Activated CD4-positive, alpha-beta memory T cell treated with anti-CD3 and anti-CD28 coated beads for 36 hours (primary cell): ENCODE measurements at places on chromosomes 4 and X. TPM values are rescaled to one million over a fixed set of nuclear protein-coding genes. Genes with fewer than 3 reads are reported as not detected.
A peak's percentile ranks its signal among the peaks of the same experiment; 100 is the strongest.

SUPT20HL2 gene
- total RNA-seq = not detected

DNA sequence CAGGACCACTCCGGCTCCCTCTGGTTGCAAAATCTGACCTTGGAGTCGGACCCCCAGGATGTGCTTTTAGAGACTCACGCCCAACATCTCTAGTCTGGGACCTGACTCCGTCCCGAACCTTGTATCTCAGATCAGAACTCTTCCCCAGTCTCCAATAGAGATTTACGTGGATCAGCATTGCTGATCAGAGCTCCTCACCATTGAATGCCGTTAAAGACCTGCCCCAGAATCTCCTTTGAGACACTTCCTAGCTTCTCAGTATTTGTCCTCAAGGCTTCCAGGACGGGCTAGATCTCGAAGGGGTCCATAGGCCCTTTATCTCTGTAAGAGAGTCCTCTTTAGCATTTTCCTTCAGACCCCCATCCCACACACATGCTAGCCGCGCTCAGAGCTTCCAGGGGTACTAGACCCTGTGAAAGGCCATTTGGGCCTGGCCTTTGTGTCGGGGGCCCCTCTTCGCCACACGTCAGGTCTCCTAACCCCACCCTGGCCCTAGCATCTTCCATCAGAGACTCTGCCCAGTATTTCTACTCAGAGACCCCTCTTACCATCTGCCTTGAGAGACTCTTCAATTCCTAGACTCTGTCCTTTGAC is 662 bp downstream of the UBA1 start:
- no peaks in the 10 kb centered on the region for H3K27me3 ChIP-seq
- H3K4me1 ChIP-seq = peaks cover 47% of the 10 kb centered on the region
- peak overlapping the region; percentile 91 for H3K27ac ChIP-seq
- DNase-seq = no peak

DNA sequence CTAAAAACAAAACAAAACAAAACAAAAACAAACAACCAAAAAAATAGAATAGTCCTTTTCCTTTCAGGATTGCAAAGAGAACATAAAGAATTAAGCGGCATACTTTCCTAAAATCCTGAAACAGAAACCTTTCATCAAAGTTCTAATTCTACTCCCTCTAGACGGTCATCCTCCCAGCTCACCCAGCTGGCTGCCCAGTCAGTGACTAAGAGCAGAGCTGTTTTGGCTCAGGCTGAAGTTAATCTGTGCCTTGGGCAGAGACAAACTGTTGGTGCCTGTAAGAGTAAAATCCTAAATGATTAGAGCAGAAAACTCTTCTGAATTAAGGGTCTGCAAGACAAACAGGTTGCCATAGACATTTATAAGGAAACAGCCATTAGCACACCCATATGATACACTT is 17.6 kb upstream of the WAS start:
- no peaks in the 10 kb centered on the region for H3K36me3 ChIP-seq
- DNase-seq = no peak
- no peak overlapping the region for H3K27ac ChIP-seq
- no peaks in the 10 kb centered on the region for H3K27me3 ChIP-seq
- H3K4me3 ChIP-seq = no peak overlapping the region

DNA sequence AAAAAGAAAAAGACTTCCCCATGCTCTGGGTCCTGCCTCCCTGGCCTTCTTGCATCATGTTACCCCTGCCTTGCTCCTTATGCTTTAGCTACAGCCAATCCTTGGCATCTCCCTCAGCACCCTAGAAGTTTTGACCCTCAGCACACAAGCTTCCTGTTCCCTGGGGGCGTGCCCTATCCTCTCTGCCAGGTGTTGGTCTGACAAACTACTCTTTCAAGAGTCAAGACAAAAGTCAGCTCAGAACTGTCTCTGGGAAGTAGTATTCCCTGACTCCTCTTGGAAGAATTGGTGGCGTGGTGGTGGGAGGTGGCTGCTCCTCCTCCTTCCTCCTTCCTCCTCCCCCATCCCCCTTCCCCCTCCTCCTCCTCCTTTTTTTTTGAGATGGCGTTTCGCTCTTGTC is 41.0 kb downstream of the PRPS1 start:
- peaks cover 28% of the 10 kb centered on the region for H3K4me1 ChIP-seq
- H3K27ac ChIP-seq = no peak overlapping the region
- H3K4me3 ChIP-seq = no peak overlapping the region
- H3K27me3 ChIP-seq = no peaks in the 10 kb centered on the region

DNA sequence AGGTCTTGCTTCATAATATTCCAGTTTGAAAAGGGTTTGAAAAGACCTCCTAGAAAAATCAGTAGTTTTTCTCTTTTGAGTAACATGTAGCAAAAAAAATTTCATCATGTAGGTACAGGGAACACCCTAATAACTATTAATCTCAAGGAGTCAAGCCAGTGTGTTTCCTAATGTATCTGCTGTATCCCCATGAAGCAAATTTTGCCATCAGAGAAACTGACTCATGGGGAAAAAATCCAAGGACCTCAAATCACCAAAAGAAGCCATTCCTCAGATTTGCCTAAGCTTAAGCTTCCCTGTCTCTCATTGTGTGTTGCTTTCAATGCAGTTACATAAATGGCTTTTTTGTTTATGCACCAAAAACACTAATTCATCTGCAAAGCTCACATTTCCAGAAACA is 29.7 kb downstream of the F9 start:
- H3K4me3 ChIP-seq = no peak overlapping the region
- no peaks in the 10 kb centered on the region for H3K27me3 ChIP-seq
- H3K4me1 ChIP-seq = no peaks in the 10 kb centered on the region
- no peaks in the 10 kb centered on the region for H3K36me3 ChIP-seq

GRCh38 chrX:15681433-15681832 is 16.8 kb upstream of the CLTRN start:
- H3K4me1 ChIP-seq = peaks cover 31% of the 10 kb centered on the region
- H3K27me3 ChIP-seq = no peaks in the 10 kb centered on the region
- H3K4me3 ChIP-seq = no peak overlapping the region
- DNase-seq = no peak
- no peaks in the 10 kb centered on the region for H3K36me3 ChIP-seq

DNA sequence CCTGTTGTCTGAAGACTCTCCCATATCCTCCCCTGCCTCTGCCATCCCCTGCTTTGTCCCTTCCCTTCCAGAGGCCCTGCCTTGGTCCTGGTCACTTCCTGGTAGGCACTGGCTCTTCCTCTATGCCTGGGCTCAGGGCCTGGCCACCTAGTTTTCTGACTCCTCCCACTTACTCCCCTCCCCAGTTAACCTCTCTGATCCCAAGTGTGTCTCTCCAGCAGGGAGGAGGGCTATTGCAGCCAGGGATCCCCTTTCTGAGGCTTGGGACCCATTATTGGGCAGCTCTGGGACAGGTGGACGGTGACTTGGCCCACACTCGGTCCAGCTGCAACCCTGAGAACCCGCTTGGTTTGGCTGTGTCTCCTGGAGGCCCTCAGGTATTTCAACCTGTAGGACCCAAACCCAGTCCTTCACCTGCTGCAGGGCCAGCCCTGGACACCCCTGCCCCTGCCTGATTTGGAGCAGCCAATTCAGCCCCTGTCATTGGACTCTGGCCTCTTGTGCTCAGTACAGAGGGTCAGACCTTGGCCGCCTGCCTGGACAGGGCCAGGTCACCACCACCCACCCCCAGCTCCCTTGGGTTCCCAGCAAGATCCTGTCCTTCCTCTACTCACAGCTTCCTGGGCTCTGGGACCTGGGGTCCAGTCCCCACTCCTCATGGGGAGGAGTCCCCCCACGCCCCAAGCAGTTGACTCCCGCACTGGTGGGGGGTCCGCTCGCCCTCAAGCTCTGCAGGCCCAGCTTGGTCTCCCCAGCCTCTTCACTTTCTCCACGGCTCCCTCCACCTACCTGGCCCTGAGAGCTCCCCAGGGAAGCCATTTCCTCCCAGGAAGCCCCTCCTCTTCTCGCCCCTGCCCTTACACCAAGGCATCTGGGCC is 1.1 kb upstream of the SH3BP2 start:
- H3K27me3 ChIP-seq = no peaks in the 10 kb centered on the region
- H3K4me3 ChIP-seq = peak overlapping the region; percentile 37
- no peak for DNase-seq
- H3K27ac ChIP-seq = no peak overlapping the region

- DNase-seq = no peak
- no peak overlapping the region for H3K4me3 ChIP-seq
- no peak overlapping the region for H3K27ac ChIP-seq
- H3K4me1 ChIP-seq = peaks cover 21% of the 10 kb centered on the region
Observed at GRCh38 chr4:94457692-94458106, 6.0 kb downstream of the PDLIM5 start.

- DNase-seq = peak; percentile 60
- no peak overlapping the region for H3K4me3 ChIP-seq
- H3K27ac ChIP-seq = no peak overlapping the region
- H3K36me3 ChIP-seq = no peaks in the 10 kb centered on the region
- peaks cover 31% of the 10 kb centered on the region for H3K4me1 ChIP-seq
- H3K27me3 ChIP-seq = no peaks in the 10 kb centered on the region
Observed at GRCh38 chr4:70927502-70928137, 25.5 kb downstream of the MOB1B start.

DNA sequence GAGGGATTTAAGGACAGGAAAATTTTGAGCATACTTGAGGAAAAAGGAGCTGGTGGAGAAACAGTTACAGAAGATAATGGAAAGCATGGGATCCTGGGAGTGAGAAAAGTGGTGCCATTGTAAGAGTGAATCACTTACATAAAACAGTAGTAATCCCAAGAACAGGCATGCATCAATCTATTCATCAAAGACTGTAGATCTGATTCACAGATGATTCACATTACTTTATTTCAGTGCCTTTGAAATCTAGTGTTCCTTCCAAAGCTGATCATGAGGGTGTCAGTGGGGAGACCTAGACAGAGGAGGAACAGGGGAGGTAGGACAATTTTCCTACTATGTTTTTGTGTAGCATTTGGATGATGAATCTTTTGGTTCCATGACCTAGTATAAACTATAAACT is 102.7 kb downstream of the TAB3 start:
- no peak for DNase-seq
- H3K4me3 ChIP-seq = no peak overlapping the region
- no peak overlapping the region for H3K27ac ChIP-seq
- peaks cover 4% of the 10 kb centered on the region for H3K27me3 ChIP-seq
- H3K36me3 ChIP-seq = no peaks in the 10 kb centered on the region

DNA sequence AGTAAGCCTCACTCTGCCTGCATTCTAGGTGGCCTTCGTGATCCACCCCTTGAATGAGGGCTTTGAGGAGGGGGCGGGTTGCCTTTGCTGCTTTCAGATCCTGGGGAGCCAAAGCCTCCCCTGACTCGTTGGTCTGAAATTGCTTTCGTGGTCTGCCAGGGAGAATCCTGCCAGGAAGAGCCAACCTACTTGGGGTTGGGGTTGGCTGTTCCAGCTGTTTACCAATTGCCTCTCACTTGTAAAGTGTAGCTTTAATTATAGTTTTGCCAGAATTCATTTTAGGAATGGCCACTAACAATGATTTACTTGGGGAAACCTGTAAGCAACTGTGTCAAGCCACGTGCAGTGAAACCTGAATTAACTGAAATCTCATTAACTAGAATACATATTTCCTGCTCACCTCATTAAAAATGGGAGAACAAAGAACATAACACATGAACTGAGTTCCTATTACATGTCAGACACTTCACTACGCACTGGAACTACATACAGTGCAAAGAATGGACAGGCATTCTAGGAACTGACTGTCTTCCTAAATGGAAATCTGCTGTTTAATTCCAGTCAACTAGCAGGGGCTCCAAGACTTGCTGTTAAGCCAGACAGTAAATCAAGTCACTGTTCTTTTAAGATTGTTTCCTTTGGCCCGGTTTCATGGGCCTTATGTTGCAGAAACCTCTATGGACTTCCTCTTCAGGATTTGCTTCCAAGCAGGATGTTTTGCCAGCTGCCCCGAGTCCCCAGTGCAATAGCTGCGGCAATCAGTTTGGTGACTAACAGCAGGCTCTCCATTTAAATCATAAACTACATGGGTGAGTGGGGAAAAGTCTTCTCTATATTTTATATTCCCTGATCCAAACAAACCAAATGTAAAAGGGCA is 16.4 kb upstream of the NKRF start:
- no peaks in the 10 kb centered on the region for H3K4me1 ChIP-seq
- no peak overlapping the region for H3K4me3 ChIP-seq
- no peaks in the 10 kb centered on the region for H3K27me3 ChIP-seq
- H3K36me3 ChIP-seq = peaks cover 9% of the 10 kb centered on the region
- no peak for DNase-seq

DNA sequence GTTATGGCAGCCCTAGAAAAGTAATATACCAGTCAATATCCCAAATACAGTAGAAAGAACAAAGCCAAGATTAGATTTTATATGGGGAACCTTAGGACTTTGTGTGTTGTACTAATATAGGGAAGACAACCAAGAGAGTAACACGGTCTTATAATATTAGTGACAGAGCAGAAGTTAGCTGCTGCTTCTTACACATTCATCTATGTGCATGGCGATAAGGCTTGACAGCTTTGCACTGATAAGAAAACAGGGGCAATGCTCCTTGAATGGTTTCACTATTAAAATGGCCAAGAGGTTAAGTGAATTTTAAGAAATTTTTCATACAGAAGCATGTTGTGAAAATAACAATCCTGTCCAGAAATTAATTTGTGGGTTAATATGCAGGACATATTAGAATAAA is 521.6 kb downstream of the CCSER1 start:
- H3K27ac ChIP-seq = no peak overlapping the region
- no peak for DNase-seq
- no peaks in the 10 kb centered on the region for H3K4me1 ChIP-seq
- no peaks in the 10 kb centered on the region for H3K27me3 ChIP-seq
- H3K4me3 ChIP-seq = no peak overlapping the region
- H3K36me3 ChIP-seq = no peaks in the 10 kb centered on the region
